Mesothelial cell of epicardium (in vitro differentiated cells): ENCODE measurements at places on chromosomes 2 and 18. TPM values are rescaled to one million over a fixed set of nuclear protein-coding genes. Genes with fewer than 3 reads are reported as not detected.

GDF7 gene
- total RNA-seq = 3.0 to 3.2 TPM (median 3.1 TPM) in 3 replicates

LDLRAD4 gene
- 26.2 to 29.7 TPM (median 29.2 TPM) in 3 replicates for total RNA-seq

GRCh38 chr2:1590596-1591460 is 153.5 kb downstream of the PXDN start:
- H3K4me3 ChIP-seq = no peak overlapping the region
- H3K27me3 ChIP-seq = no peaks in the 10 kb centered on the region
- H3K4me1 ChIP-seq = peaks cover 31% of the 10 kb centered on the region

DNA sequence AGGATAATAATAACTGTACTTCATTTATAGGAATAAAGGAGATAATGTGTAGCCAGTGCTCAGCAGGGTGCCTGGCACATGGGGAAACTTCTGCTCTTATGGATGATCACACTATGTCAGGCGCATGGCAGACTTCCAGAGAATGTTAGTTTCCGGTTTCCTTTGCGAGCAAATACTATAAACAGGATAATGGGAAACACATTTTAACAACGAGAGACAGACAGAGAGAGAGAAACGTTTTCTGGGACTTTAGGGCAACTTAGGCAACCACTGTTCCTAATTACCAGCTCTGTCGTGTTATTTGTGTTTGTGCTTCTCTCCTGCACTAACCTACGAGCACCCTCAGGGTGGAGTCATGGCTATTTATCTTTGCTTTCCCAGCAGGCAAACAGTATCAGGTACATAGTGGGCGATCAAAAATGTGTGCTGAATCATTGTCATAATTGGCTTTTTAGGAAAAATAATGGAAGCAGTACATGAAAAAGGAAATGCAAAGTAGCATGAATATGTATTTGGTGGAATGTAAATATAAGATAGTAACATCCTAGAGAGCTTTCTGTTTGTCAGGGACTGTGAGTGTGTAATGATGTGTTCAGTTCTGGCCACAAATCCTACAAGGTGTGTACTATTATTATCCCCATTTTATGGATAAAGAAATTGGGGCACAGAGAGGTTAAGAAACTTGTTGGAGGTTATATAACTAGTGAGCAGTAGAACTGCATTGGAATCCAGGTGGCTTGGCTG is 36.8 kb upstream of the IGFBP2 start:
- DNase-seq = no peak
- H3K4me3 ChIP-seq = no peak overlapping the region
- no peaks in the 10 kb centered on the region for H3K27me3 ChIP-seq

- H3K4me1 ChIP-seq = peaks cover 6% of the 10 kb centered on the region
- H3K4me3 ChIP-seq = no peak overlapping the region
- H3K36me3 ChIP-seq = no peaks in the 10 kb centered on the region
These were observed 136.9 kb downstream of the NRXN1 start for GRCh38 chr2:50895041-50895440.

DNA sequence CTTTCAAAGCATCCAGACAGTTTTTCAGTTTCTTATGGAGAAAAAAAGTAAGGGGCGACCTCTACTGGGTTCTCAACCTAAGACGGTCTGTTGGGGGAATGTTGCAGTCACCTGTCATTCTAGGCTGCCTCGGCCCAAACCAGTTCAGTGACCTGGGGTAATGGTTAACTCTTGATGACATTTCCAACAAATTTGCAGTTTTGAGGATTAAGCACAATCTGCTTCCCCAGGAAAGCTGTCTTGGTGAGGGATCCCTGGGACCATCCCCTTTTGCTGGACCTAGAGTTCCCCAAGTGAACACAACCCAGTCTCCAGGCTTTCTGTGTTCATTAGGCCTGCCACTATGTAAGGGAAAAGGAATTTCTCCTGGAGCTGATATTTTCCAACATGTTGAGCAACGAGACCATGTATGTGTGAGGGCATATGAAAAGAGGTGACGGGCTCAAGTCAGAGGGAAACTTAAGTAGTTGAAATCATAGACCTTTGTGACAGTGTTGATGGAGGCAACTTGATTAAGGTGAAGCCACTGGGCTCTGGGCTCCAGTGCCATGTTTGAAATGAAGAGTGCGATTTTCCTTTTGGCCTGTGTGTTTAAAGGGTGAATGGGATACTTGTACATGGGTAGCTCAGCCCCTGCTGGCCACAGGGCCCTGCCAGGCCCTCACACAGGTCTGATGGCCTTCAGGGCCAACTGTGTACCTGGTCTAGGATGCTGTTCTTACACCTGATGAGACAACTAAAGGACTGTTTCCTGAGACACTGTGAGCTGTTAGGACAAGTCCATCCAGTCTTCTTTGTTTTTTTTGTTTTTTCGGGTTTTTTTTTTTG is 27.0 kb downstream of the FOSL2 start:
- no peaks in the 10 kb centered on the region for H3K27me3 ChIP-seq
- peaks cover 10% of the 10 kb centered on the region for H3K4me1 ChIP-seq
- DNase-seq = no peak
- no peak overlapping the region for H3K4me3 ChIP-seq
- H3K36me3 ChIP-seq = peaks cover 2% of the 10 kb centered on the region
